T-cell (primary cell): ENCODE measurements at places on chromosomes 16 and 17. TPM values are rescaled to one million over a fixed set of nuclear protein-coding genes. Genes with fewer than 3 reads are reported as not detected.

The MMP15 gene
- 0.37 TPM for total RNA-seq

The SPSB3 gene
- total RNA-seq = 162 TPM

DNA sequence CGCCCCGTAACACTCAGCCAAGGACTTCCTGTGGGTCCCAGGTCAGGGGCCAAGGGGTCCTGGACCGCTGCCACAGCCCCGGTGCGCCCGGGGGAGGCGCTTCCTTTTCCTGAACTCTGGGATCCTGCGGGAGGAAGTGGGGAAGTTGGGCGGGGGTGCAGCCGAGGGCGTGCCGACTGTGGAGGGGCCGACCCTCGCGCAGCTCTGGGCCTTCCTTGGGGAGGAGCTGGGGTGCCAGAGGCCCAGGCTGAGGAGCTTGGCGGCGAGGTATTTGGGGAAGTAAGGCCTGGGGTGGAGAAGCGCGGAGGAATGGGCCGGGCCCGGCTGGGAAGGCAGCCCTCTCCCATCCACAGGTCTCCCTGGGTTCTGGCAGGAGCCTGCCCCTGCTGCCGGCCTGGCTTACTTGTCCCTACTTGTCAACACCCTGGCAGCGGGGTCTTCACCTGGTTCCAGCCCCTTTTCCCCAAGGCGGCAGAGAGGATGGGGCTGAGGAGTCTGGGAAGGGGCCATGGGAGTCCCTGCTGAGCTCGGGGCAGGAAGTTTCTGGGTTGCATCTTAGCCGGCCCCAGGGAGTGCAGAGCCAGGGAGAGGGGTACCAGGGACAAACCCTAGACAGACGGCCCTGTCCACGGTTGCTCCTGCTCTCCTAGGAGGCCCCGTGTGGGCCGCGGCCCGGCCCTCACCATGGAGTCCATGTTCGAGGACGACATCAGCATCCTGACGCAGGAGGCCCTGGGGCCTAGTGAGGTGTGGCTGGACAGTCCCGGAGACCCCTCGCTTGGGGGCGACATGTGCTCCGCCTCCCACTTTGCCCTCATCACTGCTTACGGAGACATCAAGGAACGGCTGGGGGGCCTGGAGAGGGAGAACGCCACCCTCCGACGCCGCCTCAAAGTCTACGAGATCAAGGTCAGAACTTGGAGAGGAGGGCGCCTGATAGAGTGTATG is 1.7 kb downstream of the TBKBP1 start:
- peaks cover 53% of the 10 kb centered on the region for H3K4me1 ChIP-seq
- H3K27ac ChIP-seq = peak overlapping the region; percentile 64
- H3K4me3 ChIP-seq = peak overlapping the region; percentile 58
- no peak for DNase-seq
- H3K27me3 ChIP-seq = no peaks in the 10 kb centered on the region

GRCh38 chr16:775236-775796 is 12.9 kb downstream of the RPUSD1 start:
- H3K4me1 ChIP-seq = no peaks in the 10 kb centered on the region
- H3K27ac ChIP-seq = no peak overlapping the region
- no peaks in the 10 kb centered on the region for H3K27me3 ChIP-seq

The CBLN1 gene
- total RNA-seq = not detected

DNA sequence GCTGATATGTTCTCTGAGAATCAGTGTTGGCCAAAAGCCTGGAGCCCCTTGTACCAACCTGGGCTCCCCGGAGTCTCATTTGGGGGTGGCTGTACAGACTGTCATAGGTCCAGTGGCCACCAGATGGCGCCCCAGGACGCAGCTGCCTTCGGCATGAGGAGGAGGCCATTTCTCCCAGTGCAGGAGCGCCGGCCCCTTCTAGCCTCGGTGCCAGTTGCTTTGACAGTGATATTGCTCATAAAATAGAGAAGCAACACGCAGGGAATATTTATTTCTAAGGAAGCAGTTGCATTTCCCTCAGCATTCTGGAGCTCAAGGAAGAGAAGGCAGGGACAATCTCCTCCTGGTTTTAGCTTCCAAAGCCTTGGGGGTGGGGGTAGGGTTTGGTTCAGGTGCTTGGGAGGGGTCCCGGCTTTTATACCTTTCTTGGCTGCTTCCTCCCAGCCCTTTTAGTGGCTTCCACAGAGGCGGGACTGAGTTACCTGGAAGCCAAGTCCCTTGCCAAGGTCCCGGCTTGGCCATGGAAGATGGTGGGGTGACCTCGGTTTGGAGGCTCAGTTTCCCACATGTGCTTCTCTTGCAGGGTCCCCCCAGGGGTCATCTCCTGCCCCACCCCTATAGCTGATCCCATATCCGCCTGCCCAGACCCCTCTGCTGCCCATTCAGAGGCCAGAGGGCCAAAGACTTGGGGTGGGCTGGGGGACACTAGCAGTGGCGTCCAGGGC is 117.8 kb upstream of the CDC42EP4 start:
- peak; percentile 84 for DNase-seq
- no peak overlapping the region for H3K4me3 ChIP-seq
- peaks cover 7% of the 10 kb centered on the region for H3K4me1 ChIP-seq
- no peaks in the 10 kb centered on the region for H3K36me3 ChIP-seq

DNA sequence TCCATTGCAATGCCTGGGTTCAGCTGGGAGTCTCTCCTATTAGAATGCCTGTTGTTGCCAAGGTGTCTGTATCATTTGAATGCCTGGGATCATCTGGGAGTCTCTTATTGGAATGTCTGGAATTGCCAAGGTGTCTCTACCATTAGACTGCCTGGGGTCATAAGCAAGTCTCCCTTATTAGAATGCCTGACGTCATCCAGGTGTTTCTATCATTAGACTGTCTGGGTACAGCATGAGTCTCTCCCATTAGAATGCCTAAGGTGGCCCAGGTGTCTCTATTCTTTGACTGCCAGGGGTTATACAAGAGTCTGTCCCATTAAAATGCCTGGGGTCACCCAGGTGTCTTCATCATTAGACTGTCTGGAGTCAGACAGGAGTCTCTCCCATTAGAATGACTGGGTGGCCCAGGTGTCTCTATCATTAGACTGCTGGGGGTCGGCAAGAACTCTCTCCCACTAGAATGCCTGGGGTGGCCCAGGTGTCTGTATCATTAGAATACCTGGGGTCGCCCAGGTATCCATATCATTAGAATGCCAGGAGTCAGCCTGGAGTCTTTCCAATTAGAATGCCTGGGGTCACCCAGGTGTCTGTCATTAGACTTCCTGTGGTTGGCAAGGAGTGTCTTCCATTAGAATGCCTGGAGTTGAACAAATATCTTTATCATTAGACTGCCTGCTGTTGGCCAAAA is 2274.0 kb downstream of the TP53TG3F start:
- DNase-seq = no peak
- H3K27ac ChIP-seq = no peak overlapping the region
- no peaks in the 10 kb centered on the region for H3K27me3 ChIP-seq
- no peak overlapping the region for H3K4me3 ChIP-seq
- H3K4me1 ChIP-seq = no peaks in the 10 kb centered on the region

The RNF43 gene
- 3.5 TPM for total RNA-seq

DNA sequence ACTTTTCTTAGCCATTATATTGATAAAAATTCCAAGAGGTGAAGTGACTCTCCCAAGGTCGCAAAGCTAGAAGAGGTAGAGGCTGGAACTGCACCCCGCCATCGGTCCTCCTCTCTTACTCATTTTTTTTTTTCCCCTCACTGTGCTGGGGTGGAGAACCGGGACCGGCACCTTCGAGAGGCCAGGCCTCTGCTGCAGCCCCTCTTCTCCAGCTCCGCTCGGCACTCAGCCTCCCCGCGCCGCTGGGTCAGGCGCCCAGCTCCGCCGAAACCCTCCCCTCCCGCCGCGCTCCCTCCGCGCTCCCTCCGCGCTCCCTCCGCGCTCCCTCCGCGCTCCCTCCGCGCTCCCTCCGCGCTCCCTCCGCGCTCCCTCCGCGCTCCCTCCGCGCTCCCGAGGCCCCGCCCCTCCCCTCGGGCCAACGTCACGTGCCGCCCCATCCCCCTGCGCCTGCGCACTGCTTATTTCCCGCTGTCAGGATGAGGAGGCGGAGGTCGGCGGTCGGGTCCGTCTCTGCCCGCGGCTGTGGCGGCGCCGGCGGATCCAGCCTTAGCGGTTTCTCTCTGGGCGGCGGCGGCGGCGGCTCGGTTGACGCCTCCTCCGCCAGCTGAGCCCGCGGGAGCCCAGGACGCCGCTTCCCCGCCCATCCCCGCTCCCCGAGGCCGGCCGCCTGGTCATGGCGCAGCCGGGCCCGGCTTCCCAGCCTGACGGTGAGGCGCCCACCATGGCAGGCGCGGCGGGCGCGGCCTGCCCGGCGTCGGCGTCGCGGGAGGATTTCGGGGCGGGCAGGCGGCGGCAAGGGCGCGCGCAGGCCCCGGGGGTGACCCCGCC is at the start of gene RABEP1:
Gene RABEP1 (plus strand): TSS at position 471 of the 828 bp plus-strand sequence. CDS start 203 bp downstream, at position 674.
- DNase-seq = peak; percentile 88
- H3K36me3 ChIP-seq = no peaks in the 10 kb centered on the region
- peaks cover 24% of the 10 kb centered on the region for H3K4me1 ChIP-seq
- peak within 1 kb of the TSS; percentile 2 for H3K27ac ChIP-seq
- peak within 1 kb of the TSS; percentile 72 for H3K4me3 ChIP-seq

DNA sequence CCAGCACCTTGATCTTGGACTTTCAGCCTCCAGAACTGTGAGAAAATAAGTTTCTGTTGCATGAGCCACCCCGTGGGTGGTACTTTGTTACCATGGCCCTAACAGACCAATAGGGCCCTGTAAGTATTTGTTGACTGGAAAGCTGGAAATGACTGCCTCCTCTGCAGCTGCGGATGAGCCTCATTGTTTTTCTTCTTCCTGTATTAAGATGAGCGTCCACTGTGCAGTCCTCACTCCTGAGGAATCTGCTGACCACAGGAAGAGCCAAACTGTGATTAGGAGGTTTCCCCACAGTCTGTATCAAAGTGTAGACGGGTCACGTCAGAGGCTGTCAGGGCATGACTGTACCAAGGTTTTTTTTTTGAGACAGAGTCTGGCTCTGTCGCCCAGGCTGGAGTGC is 12.2 kb upstream of the AKTIP start:
- no peak overlapping the region for H3K4me3 ChIP-seq
- peaks cover 12% of the 10 kb centered on the region for H3K27me3 ChIP-seq
- H3K36me3 ChIP-seq = no peaks in the 10 kb centered on the region
- H3K27ac ChIP-seq = no peak overlapping the region

DNA sequence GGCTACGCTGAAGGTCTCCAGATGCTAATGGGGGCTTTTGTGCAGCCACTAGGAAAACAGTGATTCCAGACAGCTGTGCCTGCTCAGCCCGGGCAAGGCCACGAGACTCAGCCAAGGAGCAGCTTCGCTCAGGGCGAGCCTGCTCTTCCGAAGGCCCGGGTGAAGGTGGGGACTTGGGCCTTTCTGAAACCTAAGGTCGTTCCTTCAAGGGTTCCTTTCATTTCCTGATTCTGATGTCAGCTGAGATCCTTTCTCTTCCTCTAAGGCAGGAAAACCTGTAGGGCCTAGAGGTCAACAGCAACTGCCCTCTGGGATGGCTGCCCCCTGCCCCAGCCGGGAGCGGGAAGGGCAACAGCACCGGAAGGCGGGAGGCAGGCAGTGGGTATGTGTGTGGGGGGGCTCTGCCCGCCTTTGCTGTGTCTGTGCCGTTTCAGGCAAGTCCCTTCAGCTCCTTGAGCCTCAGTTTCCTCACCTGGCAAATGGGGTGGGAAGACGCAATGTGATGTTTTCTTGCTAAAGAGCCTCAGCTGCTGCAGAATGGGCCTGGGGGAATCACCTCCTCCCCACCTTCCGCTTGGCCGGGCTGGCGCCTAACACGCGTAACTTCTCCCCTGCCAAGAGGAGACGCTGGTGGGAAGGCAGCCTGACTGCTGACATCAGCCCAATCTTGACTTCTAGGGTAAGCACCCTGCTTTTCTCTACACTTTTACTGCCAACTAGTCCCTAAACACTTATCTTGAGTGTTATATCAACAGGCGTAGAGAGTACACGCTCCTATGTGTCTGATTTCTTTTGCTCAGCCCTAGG is 32.8 kb downstream of the IRF8 start:
- H3K36me3 ChIP-seq = no peaks in the 10 kb centered on the region
- no peak for DNase-seq
- peaks cover 11% of the 10 kb centered on the region for H3K27me3 ChIP-seq
- no peak overlapping the region for H3K4me3 ChIP-seq
- H3K4me1 ChIP-seq = peaks cover 41% of the 10 kb centered on the region

DNA sequence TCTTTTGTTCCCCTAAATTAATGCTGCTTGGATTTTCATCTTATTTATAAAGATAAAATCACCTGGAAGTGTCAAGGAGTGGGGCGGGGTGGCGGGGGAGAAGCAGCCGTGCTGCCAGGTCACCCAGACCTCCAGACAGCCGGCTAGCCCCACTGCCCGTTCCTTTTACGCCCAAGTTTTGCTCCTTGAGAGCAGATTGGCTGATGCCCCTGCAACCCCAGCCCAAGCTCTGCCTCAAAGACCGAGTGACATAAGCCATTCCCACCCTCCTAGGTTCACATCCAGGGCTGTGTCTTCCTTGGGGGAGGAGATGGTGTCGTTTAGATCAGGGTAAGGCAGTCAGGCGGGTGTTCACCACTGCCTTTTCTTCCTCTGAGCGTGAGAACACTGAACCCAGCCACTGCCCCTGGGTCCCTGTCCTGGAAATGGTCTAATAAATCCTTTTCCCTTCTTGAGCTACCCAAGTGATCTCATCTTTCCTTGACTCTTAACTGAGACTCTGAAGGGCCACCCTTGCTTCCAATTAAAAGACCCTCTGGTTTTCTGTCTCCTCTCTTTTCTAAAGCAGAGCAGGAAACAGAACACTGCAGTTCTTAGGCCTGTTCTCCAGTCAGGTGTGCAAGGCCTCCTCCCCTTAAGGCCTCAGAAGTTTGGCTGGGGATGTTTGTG is 5.7 kb downstream of the PDF start:
- peaks cover 18% of the 10 kb centered on the region for H3K4me1 ChIP-seq
- H3K27me3 ChIP-seq = no peaks in the 10 kb centered on the region
- H3K4me3 ChIP-seq = no peak overlapping the region
- no peak overlapping the region for H3K27ac ChIP-seq

DNA sequence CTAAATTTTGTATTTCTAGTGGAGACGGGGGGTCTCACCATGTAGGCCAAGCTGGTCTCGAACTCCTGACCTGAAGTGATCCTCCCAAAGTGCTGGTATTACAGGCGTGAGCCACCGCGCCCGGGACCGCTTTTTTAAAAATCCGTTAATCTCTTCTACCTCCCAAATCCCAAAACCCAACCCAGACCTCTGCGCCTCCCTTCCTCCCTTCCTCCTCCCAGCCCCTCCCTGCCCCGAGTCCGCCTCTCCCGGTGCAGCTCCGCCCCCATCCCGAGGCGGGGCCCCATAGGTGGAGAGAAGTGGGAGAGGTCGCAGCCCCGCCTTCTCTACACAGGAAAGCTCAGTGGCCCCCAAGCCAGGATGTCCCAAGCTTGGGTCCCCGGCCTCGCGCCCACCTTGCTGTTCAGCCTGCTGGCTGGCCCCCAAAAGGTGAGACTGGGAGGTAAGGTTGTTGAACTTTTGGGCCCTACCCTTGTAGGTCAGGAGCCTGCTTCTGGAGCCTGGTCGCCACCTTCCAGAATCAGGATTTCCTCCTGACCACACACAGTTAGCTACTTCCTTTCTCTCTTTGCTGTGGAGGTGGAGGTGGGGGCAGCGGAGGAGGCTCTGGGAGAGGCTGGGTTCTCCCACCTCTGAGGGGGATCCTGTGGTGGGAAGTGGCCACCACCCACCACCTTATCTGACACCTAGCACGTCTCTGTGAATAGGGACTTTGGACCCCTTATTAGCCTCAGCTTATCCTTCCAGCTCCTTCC is at the start of gene TMEM92:
Gene TMEM92 (plus strand): TSS at position 325 of the 755 bp plus-strand sequence. CDS start 36 bp downstream, at position 361.
- H3K4me1 ChIP-seq = no peaks in the 10 kb centered on the region
- no peak within 1 kb of the TSS for H3K4me3 ChIP-seq
- no peak for DNase-seq
- H3K36me3 ChIP-seq = no peaks in the 10 kb centered on the region
- H3K27me3 ChIP-seq = peaks cover 69% of the 10 kb centered on the region
- no peak within 1 kb of the TSS for H3K27ac ChIP-seq
